Activated CD4-positive, alpha-beta T cell treated with anti-CD3 and anti-CD28 coated beads, Interleukin-10, Interleukin-2, amounts not matched to agents 100 ng/mL and 50 ng/mL, durations not matched to agents 16 hours and 8 hours (primary cell): ENCODE measurements at places on chromosomes 1 and 21.

GRCh38 chr1:68819190-68819829, 322.4 kb upstream of the DEPDC1 start:
- DNase-seq: no peak

GRCh38 chr1:162721471-162721870, 69.0 kb upstream of the HSD17B7 start:
- no peak for DNase-seq

- no peak for DNase-seq
Measured at GRCh38 chr1:214135886-214136285, 145.1 kb upstream of the SMYD2 start.

DNA sequence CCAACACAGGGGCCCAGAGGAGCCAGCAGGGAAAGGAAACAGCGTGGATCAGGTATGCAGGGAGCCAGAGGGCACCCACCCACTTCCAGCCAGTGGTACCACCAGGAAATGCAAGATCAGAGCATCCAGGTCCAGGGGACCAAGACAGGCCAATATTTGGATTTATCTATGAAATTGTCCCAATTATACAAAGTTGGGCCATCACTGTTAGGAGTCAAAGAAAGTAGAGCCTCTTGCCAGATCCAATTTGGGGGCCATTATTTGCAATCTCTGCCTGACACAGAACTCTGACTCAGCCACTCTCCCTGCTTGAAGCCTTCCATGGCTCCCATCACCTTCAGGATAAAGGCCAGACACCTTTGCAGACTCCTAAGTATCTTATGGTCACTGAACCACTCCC, 21.1 kb upstream of the TAS1R2 start:
- DNase-seq: no peak

DNA sequence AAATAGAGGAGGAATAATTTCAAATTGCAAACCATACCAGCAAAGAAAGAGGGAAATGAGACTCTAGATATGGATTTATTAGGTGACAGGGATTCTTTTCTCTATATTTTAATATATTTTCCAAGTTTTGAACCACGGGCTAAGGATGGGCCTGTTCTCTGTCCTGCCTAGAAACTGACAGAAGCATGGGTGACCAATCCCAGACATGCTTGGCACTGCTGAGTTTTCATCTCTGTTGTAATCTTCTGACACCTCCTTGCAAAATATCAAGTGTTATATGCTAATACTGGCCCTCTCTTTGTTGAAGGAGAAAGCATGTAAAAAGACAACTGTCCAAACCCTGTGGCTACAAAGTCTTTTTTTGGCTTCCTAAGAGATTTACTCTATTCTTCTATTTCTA, 774 bp upstream of the ANGPTL7 start:
- DNase-seq: no peak

- peak; percentile 19 for DNase-seq
Measured at GRCh38 chr1:218345673-218346390, 696 bp downstream of the TGFB2 start.

DNA sequence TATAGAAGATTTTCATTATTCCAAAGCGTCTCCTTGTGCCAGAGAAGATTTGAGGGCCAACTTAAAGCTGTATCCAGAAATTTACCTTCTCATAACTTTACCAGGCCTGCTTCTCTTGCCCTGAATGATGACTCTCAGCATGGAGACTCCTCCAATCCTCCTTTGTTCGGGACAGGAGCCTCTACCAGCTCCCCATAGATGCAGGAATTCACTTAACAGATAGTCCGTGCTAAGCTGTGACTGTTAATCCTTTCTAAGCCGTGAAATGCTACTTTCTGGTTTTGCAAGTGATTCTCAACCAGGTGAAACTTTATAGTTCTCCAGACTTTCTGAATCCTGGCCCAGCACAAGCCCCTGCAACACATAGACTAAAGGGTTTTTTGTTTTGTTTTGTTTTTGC, 31.8 kb upstream of the KCND3 start:
- DNase-seq: no peak

- no peak for DNase-seq
Measured at GRCh38 chr1:106846656-106847055, 209.8 kb upstream of the PRMT6 start.
